ENCODE measurements at places on chromosomes 6 and 20. TPM values are rescaled to one million over a fixed set of nuclear protein-coding genes. Genes with fewer than 3 reads are reported as not detected.

SAMD3 gene
- 1.1 TPM for polyA plus RNA-seq

SLC2A10 gene
- polyA plus RNA-seq: 3.7 TPM

APOBEC2 gene
- not detected for polyA plus RNA-seq

GRCh38 chr6:168563656-168564055 lies 122.7 kb downstream of the SMOC2 start:
- no peak for DNase-seq

- no peak for DNase-seq
Observed at GRCh38 chr6:53349209-53349693, 501 bp upstream of the ELOVL5 start.

DHX16 gene
- 26.7 TPM for polyA plus RNA-seq

GRCh38 chr6:69379518-69379917 lies 417.3 kb downstream of the LMBRD1 start:
- no peak for DNase-seq

- no peak for DNase-seq
Observed at GRCh38 chr6:38018755-38019165, 199.2 kb downstream of the ZFAND3 start.

DNA sequence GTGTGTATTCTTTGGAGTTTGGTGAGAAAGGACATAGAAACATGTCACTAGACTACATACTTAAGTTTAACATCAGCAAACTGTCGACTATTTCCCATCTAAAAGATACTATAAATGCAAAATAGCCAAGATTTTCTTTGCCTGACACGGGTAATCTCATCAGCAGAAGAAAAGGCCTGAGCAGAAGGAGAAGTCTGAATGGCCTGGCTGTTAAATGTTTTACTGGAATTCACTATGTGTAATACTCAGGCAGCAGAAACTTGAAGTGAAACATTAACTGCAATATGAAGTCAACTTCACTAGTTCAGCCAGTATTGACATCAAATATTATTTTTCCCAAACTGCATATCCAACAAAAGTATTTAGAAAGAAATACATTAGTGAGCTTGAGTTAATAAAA lies 6.4 kb upstream of the DSE start:
- peak; percentile 26 for DNase-seq

GSTA3 gene
- polyA plus RNA-seq: not detected

DNA sequence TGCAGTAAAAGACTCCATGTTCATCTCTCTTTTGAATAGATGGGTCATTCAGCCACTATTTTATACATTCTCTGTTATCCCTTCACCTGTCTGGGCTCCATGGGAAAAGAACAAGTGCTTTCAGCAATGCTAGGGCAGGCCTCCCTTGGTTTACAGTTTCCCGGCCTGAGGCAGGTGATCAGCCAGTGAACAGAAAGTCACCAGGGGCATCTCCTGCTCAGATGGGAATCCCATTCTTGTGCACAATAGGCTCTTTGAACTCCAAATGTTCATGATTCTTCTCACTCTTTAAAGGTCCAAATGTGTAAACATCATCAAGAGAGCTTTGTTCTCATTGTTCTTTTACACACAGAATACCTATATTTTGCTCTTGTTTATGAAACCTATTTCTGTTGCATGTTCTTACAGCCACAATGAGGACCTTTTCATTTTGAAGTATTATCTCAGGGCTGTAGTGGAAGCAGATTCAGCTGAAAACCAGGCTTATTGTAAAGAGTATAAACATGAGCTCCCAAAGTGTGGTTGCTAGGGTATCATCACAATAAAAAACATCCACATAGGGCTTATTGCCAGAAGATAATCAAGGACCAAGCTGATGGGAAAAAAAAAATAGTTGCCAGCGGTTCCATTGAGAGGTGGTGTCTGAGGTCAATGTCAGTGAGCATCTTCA lies 267.1 kb upstream of the SGK1 start:
- DNase-seq: no peak

- peak; percentile 29 for DNase-seq
Observed at GRCh38 chr6:107488174-107488874, 1.6 kb upstream of the SOBP start.

GRCh38 chr6:165218829-165219228 lies 90.6 kb downstream of the C6orf118 start:
- DNase-seq: no peak

- DNase-seq: peak; percentile 39
Observed at GRCh38 chr20:10006447-10007090, 28.2 kb upstream of the ANKEF1 start.

KCNK15 gene
- 0.62 TPM for polyA plus RNA-seq

HLA-DPA1 gene
- 154 TPM for polyA plus RNA-seq

C6orf163 gene
- polyA plus RNA-seq: 1.3 TPM

WFDC10B gene
- polyA plus RNA-seq: not detected

GRCh38 chr20:12914804-12915203 lies 94.0 kb upstream of the SPTLC3 start:
- no peak for DNase-seq

All from kidney (tissue), 22 donors.